ENCODE measurements at places on chromosomes 7 and 10. TPM values are rescaled to one million over a fixed set of nuclear protein-coding genes. Genes with fewer than 3 reads are reported as not detected.

ZSCAN21 gene
- 11.7 TPM for polyA plus RNA-seq

CHN2 gene
- 26.5 TPM for polyA plus RNA-seq

CNNM1 gene
- 2.2 TPM for polyA plus RNA-seq

MYO3A gene
- polyA plus RNA-seq: 29.6 TPM

ZNF680 gene
- polyA plus RNA-seq: 5.1 TPM

CPN1 gene
- not detected for polyA plus RNA-seq

ASB10 gene
- polyA plus RNA-seq: not detected

MYL10 gene
- not detected for polyA plus RNA-seq

CTAGE4 gene
- polyA plus RNA-seq: 0.12 TPM

CXCL12 gene
- polyA plus RNA-seq: 11.5 TPM

C10orf143 gene
- polyA plus RNA-seq: 5.4 TPM

ABCA13 gene
- not detected for polyA plus RNA-seq

SLIT1 gene
- polyA plus RNA-seq: 24.9 TPM

NUTM2A gene
- polyA plus RNA-seq: 1.5 TPM

FAM180A gene
- polyA plus RNA-seq: not detected

ITIH5 gene
- 19.7 TPM for polyA plus RNA-seq

PTF1A gene
- polyA plus RNA-seq: not detected

SFMBT2 gene
- 2.3 TPM for polyA plus RNA-seq

SPACDR gene
- polyA plus RNA-seq: 1.6 TPM

CTTNBP2 gene
- polyA plus RNA-seq: 3.2 TPM

CCDC6 gene
- polyA plus RNA-seq: 11.4 TPM

CLDN4 gene
- polyA plus RNA-seq: 132 TPM

ABCB4 gene
- polyA plus RNA-seq: 0.75 TPM

PPP1R3C gene
- 8.7 TPM for polyA plus RNA-seq

SGPL1 gene
- polyA plus RNA-seq: 61.3 TPM

P4HA1 gene
- 9.6 TPM for polyA plus RNA-seq

TRIM50 gene
- polyA plus RNA-seq: 0.34 TPM

HPSE2 gene
- polyA plus RNA-seq: 4.5 TPM

GIMAP8 gene
- polyA plus RNA-seq: 1.9 TPM

HOXA2 gene
- not detected for polyA plus RNA-seq

LRRC61 gene
- 90.8 TPM for polyA plus RNA-seq

MALRD1 gene
- 0.24 TPM for polyA plus RNA-seq

HOXA5 gene
- 25.3 TPM for polyA plus RNA-seq

HOGA1 gene
- polyA plus RNA-seq: 1.4 TPM

Measured in brain (organoid and tissue), 16 donors.